Cortex of kidney (tissue), 1 donor: ENCODE measurements at places on chromosomes 7 and 10.

GRCh38 chr7:129865925-129866201, 86.9 kb downstream of the UBE2H start:
- DNase-seq, result no peak

DNA sequence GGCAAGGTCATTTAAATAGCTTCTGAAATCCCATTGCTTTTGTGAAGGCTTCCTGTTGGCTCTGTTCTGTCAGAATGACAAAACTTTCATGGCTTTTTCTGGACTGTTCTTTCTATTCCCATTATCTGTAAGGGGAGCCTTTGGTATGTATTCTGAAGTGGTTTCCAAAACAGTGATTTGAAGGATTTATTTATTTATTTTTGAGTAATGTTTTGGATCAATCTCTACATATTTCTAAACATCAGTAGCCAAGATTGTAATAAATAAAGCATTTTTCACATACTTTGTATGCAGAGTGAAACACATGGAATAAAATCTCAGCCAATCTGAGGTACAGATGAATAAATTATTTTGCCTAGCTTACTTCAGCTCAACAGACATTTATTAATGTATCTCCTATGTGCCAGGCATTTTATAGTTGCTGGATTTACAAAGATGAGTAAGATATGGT, 121.1 kb downstream of the BBS9 start:
- no peak for DNase-seq

- no peak for DNase-seq
Measured at GRCh38 chr10:1206601-1207000, 150.4 kb downstream of the WDR37 start.

GRCh38 chr10:64444564-64444963, 923.4 kb downstream of the REEP3 start:
- no peak for DNase-seq

DNA sequence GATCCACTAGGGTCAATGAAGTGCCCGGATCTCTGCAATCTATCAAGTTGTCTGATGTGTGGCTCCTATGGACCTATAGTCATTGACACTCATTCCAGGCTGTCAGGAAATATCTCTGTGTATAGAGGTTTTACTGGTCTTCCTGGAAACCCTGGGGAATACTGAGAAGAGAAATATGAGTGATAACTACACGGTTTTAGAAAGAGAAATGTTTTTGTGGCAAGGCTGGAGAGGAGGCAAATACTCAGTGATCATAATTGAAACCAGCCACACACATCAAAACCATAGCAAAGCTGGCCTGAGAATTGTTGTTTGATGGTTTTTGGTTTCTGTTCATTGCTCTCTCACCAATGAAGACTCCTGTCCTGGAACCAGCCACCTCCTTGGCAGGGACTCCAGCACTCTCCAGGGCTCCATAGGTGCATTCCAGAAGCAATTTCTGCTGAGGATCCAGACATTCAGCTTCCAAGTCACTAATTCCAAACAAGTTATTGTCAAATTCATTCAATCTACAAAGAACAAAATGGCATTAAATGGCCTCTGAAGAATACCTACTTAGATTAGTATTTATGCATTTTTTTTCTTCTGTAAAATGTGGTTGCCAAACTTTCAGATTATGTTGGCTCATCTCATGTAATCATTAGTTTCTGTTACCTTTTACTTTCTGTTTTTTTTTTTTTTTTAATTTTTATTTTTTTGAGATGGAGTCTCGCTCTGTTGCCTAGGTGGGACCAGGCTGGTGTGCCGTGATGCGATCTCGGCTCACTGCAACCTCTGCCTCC, 108.6 kb upstream of the ABI1 start:
- DNase-seq, result no peak

GRCh38 chr7:111744501-111745155, 182.3 kb upstream of the IMMP2L start:
- no peak for DNase-seq

- no peak for DNase-seq
Measured at GRCh38 chr10:78338717-78339116, 305.1 kb downstream of the RPS24 start.

DNA sequence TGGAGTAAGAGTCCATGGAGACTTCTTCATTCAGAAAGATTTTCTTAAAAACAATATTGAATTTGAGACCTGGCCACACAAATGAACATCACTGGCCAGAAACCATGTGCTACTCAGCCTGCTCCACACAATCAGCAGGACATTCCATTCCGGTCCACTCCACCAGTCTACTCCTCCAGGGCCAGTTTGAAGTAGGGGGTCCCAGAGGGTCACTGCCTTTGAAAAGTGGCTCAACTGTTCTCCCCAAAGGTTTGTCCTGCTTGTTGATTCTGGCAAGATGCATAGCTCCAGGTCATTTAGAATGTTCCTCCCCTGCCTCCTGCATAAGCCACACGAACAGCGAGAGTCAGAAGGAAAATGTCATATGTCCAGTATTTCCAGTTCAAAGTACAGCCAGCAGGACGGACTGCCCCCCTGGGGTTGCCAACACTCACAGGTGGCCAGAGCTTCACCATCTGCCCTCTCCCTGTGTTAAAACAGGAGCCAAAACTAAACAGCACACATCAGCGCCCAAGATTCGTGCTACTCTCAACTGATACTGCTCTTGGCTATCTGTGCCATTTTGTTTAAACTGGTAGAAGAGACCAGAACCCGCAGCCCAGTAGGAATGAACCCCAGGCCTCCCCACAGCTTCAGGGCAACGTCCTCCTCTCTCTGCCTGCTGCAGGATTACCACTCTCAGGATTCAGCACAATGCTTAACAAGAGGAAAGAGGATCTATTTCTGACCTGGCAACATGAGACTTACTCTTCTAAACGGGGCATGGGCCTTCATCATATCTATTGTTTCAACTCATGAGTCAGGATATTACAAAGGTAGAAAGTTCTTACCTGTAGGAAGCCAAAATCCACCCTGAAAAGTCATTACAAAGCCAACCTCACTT, 11.3 kb downstream of the GRB10 start:
- no peak for DNase-seq

GRCh38 chr7:44325201-44325671, at the start of gene CAMK2B:
TSS of gene CAMK2B (minus strand) at chr7:44325594. CDS start at chr7:44325421, 173 bp downstream.
- DNase-seq, result no peak

- no peak for DNase-seq
Measured at GRCh38 chr7:5543361-5543760, 119.7 kb upstream of the TNRC18 start.

- DNase-seq, result no peak
Measured at GRCh38 chr7:155311826-155312537, 14.3 kb downstream of the INSIG1 start.

GRCh38 chr10:30431435-30431911, 2.5 kb upstream of the MAP3K8 start:
- DNase-seq, result no peak

DNA sequence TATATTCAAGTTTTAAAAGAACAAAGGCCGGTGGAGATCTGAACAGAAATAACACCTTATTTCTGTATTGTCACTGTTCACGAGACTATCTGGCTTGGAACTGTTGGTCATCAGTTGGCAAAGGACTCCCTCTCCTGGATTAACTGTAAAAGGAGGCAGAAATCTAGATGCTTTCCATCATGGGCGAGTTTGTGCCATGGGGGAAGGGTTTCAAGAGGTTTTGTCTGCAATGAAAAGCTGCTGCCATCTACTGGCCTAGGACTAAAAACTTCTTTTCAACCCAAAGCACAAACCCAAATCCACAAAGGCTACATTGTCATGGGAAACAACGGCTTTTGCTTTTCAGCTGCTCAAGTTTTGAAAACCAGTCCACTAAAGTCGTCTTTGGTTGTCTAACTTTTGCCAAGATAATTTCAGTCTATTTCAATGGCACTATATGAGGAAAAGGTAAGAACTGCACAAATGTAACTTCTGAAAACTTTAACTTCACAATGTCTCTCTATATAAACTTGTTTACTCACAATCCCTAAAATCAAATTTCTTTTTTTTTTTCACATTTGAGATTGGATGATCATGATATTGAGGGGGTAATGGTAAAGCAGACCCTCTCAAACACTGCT, 196.8 kb downstream of the SKAP2 start:
- no peak for DNase-seq

DNA sequence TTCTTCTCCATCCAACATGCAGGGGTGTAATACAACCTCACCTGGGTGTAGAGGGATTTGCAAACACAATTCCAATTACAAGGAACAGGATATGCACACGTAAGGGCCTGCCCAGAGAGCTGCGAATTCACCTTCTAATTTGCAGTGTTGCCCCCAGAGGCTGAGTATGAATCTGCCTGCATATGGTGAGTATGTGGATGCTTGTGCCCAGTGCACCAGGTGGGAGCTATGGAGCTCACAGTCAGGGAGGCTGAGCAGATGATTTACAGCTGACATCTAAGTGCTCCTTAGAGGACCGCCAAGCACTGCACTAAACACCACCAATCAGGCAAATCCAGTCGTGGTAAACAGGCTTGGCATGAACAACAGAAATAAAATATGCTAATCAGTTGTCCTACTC, 132.0 kb downstream of the RELN start:
- DNase-seq, result no peak

GRCh38 chr10:65496541-65496940, 1429.3 kb upstream of the LRRTM3 start:
- no peak for DNase-seq

GRCh38 chr10:103373544-103373943, 5.8 kb downstream of the TAF5 start:
- no peak for DNase-seq

GRCh38 chr7:30744075-30744417, 7.9 kb upstream of the INMT start:
- no peak for DNase-seq

- DNase-seq, result no peak
Measured at GRCh38 chr10:34585422-34586112, 229.5 kb downstream of the PARD3 start.

GRCh38 chr10:69359148-69359547, 57.6 kb downstream of the TACR2 start:
- DNase-seq, result no peak

- DNase-seq, result no peak
Measured at GRCh38 chr7:139133335-139134139, 24.0 kb upstream of the ZC3HAV1 start.

DNA sequence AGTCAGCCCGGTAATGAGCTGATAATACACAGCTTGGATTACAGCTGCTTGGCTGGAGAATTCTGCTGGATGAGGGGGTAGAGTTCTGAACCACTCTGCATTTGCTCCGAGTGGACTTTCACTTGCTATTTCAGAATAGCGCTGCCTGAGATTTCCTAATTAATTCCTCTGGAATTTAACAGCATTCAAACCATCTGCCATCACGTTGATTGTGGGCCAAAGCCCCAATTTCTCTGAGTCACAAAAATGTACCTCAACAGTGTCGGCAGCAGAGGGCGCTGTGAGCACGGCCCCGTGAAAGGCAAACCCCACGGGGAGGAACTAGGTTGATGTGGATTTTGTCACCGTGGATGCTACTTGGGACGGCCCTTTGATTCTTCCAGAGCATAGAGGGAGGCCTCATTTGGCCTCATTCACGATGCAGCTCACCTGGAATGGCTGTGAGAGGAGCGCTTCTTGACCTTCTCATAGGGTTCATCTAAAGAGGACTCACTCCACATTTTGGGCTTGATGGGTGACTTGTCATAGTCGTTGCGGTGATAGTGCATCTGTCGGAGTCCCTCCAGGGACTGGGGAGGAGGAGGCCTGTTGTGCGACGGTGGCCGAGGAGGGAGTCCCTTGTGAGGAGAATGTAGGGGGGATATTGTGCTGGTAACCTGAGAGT, 73.3 kb downstream of the PRPF18 start:
- DNase-seq, result no peak

- no peak for DNase-seq
Measured at GRCh38 chr7:94492601-94493000, 17.0 kb upstream of the CASD1 start.

DNA sequence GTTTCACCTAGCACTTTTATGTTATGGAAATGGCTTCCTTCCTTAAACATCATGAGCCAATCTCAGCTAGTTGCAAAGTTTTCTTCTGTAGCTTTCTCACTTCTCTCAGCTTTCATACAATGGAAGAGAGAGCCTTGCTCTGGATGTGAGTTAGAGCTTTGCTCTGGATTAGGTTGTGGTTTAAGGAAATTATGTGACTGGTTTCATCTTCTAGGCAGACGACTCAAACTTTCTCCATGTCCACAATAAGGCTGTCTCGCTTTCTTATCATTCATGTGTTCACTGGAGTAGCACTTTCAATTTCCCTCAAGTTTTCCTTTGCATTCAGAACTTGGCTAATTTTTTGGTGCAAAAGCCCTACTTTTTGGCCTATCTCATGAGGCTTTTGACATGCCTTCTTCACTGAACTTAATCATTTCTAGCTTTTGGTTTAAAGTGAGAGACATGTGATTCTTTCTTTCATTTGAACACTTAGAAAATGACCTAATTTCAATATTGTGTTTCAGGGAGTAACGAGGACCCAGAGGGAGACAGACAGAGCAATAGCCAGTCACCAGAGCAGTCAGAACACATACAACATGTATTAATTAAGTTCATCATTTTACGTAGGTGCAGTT, 49.8 kb downstream of the CNOT4 start:
- DNase-seq, result no peak

GRCh38 chr7:108503112-108504026, 22.6 kb downstream of the PNPLA8 start:
- DNase-seq, result no peak

DNA sequence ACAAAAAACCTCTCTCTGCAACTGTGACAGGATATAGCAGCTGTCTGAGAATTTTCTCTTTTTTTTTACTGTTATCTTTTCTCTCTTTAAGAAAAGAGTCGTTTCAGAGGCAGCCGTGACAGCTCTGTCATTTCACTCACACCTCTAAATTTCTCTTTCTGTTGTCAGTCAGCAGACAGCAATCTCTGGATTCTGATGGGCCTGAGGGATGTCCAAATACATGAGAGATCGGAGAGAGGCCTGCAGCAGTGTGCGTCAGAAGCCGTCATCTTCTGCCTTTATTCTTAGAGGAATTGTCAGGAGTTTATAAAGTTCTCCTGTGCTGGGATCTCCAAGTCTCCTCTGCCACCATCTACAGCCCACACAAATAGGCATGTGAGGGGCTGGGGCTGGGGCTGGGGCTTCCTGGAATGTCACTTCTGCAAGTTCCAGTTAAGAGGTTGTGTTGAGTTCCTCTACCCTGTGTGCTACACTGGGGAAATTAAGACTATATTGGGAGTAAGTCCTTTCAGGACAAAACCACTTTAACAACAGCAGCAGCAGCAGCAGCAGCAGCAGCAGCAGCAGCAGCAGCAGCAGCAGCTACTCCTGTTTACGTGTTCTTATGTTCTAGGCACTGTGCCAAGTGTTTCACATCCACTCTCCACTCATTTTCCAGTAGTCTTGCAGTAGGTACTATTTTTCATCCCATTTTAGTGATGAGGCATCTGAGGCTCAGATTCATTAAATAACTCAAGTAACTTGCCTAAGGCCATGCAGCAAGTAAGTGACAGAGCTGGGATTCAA, 541.3 kb downstream of the LRMDA start:
- DNase-seq, result no peak

DNA sequence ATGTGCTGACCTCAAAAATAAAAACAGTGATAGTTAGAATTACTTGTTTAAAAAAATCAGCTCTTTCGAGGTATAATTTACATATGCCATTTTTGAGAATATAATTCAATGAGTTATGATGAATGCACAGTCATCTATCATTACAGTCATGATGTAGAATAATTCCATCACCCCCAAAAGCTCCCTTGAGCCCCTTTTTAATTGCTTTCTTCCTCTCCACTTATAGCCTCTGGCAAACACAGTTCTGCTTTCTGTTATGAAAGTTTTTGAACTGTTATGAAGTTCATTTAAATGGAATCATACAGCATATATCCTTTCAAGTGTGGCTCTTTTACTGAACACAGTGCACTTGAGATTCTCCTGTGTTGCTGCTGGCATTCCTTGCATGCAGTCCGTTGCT, 41.4 kb downstream of the PRTFDC1 start:
- DNase-seq, result no peak
